Activated naive CD4-positive, alpha-beta T cell treated with Interleukin-2 at 50 U/mL for 16 hours (primary cell): ENCODE measurements at places on chromosomes 5 and 9.

- no peak for DNase-seq
Measured at GRCh38 chr9:118686959-118687358, 682.3 kb downstream of the BRINP1 start.

DNA sequence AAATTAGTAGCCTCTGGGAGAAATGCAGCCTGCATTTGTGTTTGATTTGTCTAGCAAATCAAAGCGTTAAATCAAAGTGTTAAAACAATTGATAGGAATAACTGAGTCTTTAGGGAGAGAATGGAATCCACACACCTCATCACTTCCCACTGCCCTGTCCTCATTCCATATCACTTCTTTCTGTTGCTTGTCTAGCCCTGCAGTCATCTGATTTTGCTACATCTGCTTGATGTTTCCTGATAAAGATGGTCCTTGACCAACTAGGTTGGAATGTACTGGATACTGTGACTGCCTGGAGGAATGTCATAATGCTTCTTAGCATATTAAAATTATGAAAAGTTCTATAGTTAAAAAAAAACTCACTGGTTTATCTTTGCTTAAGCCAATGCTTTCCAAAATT is 119.9 kb downstream of the DOCK2 start:
- no peak for DNase-seq

DNA sequence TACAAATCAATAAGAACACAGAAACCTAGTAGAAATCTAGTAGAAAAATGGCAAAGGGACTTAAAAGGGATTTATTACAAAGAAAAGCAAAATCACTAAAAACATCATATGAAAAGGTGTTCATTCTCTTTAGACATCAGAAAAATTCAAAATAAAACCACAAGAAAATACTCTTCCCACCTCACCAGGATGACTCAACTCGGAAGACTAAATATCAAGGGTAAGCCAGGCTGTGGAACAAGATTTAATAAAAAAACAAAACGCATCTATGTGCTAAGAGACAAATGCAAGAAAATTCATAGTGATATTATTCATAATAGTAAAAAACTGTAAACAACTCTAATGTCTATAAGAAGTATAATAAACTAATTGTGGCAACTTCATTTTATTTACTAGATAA is 181.6 kb upstream of the GHR start:
- no peak for DNase-seq

DNA sequence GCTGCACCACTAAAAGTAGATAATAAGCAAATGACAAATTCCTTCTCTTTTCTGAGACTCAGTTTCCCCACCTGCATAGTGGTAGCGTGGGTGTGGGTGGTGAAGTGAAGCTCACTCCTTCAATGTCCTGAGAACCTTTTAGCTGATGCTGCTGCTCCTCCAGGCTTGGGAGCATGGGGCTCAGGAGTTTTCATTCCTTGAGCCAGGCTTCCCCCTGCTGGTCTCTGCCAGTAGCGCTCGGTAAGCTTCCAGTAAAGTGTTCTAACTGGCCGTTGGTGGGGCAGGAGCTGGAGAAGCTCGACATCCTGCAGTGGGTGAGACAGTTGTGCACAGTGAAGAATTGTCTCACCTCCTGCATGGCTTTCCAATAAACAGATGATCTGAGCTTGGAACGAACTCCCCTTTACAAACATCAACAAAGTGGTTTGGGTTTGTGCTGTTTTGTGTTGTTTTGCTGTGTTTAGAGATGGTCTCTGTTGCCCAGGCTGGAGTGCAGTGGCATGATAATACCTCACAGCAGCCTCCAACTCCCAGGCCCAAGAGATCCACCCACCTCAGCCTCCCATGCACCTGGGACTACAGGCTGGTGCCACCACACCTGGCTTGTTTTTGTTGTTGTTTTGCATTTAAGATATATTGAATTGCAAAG is 34.6 kb downstream of the SPARC start:
- peak; percentile 74 for DNase-seq

DNA sequence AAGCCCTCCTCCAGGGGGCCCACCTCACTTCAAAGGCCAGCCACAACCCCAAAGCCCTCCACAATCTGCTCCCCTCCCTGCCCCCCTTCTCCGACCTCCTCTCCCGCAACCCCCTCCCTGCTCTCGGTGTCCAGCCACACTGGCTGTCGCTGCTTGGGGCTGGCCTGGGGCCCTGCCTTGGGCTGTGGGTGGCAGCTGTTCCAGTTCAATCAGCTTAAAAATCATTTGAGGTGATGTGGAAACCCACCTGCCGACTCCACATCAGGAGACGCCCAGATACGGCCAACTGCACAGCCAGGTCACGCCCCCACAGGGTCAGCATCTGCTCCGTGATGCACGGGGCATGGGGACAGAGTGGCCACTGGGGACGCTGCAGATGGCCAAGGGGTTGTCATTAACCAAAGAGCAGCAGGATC is 107.0 kb upstream of the MVB12B start:
- no peak for DNase-seq

DNA sequence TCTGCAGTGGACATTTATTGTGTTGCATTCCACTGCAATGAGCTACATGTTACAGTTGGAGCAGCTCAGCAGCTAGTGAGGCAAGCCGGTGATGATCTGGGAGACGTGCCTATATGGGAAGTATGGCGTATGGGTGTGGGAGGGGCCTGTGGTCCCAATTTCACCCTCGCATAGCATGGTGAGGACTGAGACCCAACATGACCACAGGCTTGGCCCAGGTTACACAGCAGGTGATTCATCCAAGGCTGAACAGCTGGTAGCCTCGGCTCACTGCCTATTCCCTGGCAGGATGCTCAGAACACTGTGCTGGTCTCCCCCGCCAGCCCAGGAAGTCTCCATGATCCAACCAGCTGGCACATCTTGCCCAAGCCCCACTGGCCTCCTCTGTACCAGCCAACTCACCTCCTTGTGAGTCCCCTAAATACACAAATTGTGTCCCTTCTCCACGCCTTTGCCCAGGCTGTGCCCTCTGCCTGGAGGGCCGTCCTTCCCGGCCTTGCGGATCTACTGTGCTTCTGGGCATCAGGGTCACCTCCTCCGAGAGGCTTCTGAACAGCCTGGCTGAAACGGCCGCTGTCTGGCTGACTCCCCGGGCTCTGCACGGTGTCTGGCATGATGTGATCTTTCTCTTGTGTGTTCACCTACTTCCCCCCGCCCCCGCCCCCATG is 81.4 kb downstream of the NSUN2 start:
- no peak for DNase-seq

DNA sequence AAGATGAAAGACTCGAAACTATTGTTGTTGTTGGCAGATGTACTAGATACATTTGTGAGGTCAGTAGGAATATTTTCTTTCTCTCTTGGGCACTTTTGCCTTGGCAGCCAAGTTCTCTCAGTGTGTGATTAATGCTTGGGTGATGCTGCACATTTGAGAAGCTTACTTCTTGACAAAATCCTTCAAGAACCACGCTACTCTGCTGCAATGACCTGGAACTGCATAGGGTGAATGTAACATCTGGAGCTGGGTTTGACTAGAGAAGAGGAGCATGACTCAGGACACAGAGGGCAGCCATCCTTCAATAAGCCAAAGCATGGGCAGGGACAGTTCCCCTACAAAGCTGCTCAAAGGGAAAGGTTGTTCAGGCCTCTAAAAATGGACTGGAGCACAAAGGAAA is 75.5 kb upstream of the PUM3 start:
- DNase-seq = no peak

GRCh38 chr5:83777856-83778255 is 57.2 kb upstream of the HAPLN1 start:
- DNase-seq = no peak

DNA sequence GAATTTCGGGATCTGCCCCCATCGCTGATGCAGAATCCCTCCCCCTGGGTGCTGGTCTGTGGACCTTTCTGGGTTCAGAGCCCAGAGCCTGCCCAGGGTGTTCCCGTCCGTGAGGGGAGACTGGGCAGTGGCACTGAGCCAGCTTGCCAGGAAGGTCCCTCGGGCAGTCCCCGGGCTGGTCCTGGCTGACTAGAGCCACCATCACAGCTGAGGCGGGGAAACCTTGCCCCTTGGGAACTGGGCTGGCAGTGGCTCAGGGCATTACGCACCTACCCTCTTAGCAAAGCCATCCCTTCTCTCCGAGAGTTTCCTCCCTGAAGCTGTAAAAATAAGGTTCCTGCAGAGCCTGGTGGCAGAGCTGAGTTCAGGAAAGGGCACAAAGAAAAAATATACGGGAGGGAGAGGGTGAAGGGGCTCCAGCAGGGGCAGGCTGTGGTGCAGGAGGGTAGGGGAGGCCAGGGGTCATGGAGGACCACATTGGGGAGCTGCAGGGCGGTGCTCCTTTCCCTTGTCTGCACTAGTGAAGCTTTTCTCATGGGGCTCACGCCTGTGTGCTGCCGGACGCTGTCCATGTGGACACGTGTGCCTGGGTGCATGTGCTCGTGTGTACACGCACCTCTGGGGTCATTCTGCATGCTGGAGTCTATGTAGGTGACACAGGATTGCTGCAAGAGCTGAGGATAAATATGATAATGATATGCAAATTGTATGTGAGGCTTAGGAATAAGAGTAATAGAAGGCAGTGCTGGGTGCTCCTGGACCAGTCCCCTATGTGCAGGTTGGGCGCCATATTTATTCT is 118.9 kb downstream of the LHX2 start:
- DNase-seq = no peak

- DNase-seq = no peak
Measured at GRCh38 chr9:27179245-27179865, 70.3 kb downstream of the TEK start.

DNA sequence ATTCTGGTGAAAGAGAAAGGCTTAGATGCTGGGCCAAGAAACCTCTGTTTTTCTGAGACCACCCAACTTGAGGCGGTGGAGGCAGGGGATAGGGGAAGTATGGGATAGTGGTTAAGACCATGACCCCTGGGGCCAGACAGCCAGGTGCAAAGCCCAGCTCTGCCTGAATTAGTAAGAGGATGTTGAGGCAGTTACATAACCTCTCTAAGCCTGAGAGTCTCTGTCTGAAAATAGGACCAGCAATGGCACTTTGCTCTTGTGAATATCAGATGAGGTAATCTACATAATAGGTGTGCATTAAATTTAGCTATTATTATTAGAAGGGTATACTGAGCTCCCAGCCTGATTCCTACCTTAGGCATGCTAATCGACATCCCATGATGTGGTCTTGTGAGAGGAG is 68.2 kb downstream of the DOCK2 start:
- no peak for DNase-seq

- DNase-seq = no peak
Measured at GRCh38 chr5:113984928-113985327, 376.9 kb upstream of the KCNN2 start.

DNA sequence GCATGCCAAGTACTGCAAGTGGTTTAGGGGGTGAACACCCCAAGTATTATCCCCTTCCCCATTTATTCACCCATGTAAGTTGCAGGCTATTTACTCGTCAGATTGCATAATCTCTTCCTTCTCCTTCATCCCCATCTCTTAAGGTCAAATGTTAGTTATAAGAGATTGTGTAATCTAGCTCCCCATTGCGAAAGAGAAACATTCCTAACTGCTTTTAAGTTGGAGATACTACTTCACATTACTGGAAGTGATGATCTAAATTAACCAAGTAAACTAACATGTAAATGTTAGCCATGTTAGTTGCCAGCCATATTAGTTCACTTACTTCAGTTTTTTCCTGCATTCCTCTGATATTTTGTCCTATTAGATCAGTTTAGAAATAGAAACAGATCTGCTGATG is 262.3 kb downstream of the TAF11L14 start:
- no peak for DNase-seq

GRCh38 chr9:1198085-1198484 is 147.9 kb downstream of the DMRT2 start:
- no peak for DNase-seq

GRCh38 chr5:171306781-171307591 is 2.1 kb upstream of the TLX3 start:
- DNase-seq = no peak
